ENCODE measurements at places on chromosomes 4 and X.
A peak's percentile ranks its signal among the peaks of the same experiment; 100 is the strongest.

DNA sequence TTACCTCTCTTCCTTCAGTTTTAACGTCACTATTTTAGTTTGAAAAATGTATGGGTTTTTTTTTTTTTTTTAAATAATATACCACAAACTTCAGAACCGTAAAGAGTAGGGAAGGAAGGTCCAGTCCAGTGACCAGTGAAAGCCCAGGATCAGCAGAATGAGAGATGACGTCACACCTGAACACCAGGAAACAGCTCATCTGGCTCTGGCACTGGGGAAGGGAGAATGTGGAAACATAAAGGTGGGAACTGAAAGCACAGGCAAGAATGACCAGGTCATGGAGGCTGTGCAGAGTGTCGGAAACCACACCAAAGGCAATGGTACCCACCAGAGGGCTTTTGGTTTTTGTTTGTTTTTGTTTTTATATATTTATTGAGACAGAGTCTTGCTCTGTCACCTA lies 141.2 kb downstream of the DHX15 start:
- no peak for DNase-seq

DNA sequence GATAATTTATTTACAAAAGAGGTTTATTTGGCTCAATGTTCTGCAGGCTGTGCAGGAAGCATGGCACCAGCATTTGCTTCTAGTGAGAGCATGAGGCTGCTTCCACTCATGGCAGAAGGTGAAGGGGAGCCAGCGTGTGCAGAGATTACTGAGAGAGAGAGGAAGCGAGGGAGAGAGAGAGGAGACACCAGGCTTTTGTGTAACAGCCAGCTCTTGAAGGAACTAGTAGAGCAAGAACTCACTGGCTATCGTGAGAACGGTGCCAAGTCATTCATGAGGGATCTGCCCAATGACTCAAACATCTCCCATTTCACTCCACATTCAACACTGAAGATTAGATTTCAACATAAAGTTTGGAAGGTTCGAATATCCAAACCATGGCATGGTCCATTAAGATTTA lies 12.7 kb downstream of the GUCY1A1 start:
- DNase-seq: no peak

- DNase-seq: no peak
Measured at GRCh38 chr4:150127757-150128156, 49.5 kb downstream of the DCLK2 start.

- DNase-seq: no peak
Measured at GRCh38 chr4:901192-901910, 30.8 kb downstream of the GAK start.

GRCh38 chr4:21801661-21802385 lies 146.7 kb downstream of the KCNIP4 start:
- DNase-seq: no peak

DNA sequence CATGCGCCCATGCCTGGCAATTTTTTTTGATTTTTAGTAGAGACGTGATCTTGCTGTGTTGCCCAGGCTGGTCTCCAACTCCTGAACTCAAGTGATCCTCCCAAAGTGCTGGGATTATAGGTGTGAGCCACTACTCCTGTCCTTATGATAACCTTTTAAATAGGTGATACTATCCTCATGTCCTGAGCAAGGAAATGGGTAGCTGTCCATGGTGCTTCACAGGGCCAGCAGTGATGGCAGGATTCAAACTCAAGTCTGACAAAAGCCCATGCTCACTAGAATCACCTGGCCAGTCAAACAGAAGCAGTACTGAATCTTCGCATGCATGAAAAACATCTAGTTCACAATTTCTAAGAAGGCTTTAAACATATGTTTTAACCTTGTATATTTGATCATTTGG lies 235.1 kb downstream of the NR3C2 start:
- DNase-seq: no peak

- DNase-seq: no peak
Measured at GRCh38 chr4:99856166-99856565, 38.1 kb downstream of the LAMTOR3 start.

GRCh38 chr4:100022792-100023222 lies 72.7 kb upstream of the H2AZ1 start:
- DNase-seq: no peak

- DNase-seq: no peak
Measured at GRCh38 chr4:107624024-107624423, 96.0 kb downstream of the PAPSS1 start.

GRCh38 chr4:7910263-7910896 lies 29.3 kb downstream of the AFAP1 start:
- no peak for DNase-seq

- DNase-seq: no peak
Measured at GRCh38 chrX:53251307-53251706, 26.3 kb upstream of the KDM5C start.

- DNase-seq: no peak
Measured at GRCh38 chr4:102819588-102820365, 7.6 kb downstream of the UBE2D3 start.

DNA sequence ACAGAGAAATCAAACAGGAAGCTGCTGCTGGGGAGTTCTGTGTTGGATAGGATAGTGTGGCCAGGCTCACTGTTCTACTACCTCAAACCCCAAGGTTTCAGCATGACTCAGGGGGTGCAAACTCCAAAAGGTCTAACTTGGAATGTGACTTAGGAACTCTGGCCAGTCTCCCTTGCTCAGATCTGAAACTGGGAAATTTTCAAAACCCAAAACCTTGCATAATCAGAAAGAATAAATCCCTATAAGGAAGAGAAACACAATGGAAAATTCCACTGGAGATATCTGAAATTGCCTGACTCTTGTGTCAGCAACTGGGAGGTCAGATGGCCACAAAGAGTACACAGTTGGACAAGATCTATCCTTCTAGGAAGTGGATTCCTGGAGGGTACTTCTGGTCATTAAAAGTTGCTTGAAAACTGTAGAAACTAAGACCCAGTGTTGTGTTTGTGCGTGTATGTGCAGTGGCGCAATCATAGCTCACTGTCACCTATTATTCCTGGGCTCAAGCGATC lies 58.0 kb downstream of the PPEF2 start:
- no peak for DNase-seq

GRCh38 chr4:158964114-158964727 lies 138.7 kb upstream of the RAPGEF2 start:
- no peak for DNase-seq

- DNase-seq: no peak
Measured at GRCh38 chrX:28120072-28120471, 138.8 kb upstream of the DCAF8L1 start.

- no peak for DNase-seq
Measured at GRCh38 chr4:136741468-136741867, 790.8 kb downstream of the PCDH18 start.

- peak; percentile 77 for DNase-seq
Measured at GRCh38 chrX:101417981-101418841, 10.2 kb downstream of the HNRNPH2 start.

DNA sequence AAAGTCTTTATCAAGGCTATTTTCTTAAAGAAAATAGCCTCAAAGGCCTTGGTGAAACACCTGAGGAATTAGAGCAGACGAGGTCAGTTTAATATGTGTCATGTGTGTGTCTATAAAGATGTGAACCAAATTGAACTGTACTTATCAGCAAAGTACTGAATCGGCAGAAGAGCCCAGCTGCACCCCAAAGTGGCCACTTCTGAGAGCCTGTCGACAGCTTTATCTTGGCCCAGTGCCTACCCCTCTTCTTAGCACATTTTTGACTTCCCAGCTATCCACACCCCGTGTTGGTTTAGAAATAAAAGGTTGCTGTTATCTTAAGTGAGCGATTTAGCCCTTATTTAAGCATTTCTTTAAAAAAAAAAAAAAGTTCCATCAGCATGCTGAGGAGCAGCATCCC lies 329.7 kb downstream of the FBXW7 start:
- no peak for DNase-seq

GRCh38 chrX:133674726-133675470 lies 259.6 kb upstream of the GPC4 start:
- no peak for DNase-seq

GRCh38 chrX:40090050-40090804 lies 7.5 kb downstream of the BCOR start:
- no peak for DNase-seq

GRCh38 chrX:8033175-8033574 lies 106.0 kb upstream of the PNPLA4 start:
- DNase-seq: no peak

DNA sequence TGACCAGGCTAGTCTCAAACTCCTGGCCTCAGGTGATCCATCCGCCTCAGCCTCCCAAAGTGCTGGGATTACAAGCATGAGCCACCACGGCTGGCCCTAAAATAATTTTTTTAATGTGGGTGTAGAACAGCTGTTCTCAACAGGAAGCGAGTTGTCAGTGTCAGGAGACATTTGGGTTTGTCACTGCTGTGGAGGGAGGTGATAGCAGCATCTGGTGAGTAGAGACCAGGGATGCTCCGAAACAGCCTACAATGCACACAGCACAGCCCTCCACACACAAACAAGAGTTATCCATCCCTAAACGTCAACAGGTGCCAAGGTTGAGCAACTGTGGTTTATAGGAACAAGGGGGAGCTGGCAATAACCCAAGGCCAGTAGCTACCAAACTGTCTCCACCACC lies 243.4 kb upstream of the STS start:
- no peak for DNase-seq

DNA sequence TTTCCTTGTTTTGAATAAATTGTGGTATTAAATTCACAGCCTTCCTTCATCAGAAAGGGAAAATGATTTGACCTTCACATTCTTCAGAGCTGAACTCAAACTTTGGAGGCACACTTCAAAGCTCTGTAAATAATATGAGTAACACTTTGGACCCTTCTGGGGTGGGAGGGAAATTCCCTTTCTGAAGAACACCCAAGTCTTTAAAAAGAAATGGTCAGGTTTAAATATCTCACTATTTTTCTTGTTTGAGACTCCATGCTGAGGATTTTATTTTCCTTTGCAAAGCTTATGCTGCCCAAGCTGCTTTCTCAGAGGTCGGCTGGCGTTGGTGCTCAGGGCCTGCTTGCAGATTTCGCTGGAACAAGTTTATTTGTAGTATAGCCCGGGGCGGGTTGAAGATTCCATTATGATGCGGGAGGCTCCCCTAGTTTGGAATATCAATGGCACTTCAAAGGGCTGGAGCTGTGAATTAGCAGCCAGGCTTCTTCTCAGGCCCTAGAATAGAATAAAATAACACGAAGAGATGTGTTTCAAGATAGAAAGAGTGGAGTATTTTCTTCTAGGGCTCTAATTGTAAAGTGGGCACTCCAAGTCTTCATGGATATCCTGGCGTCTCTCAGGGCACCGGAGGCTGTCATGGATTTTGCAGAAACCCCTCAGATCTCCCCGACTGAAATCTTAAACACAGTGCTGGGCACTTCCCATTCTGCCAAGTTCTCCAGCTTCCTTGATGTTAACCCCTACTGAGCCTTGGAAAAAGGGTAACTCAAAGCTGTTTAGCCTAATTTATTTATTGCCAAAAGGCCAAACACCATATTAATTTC lies 315.6 kb downstream of the GPAT3 start:
- no peak for DNase-seq

- DNase-seq: no peak
Measured at GRCh38 chrX:111443946-111444345, 32.0 kb upstream of the DCX start.

GRCh38 chr4:120156120-120156718 lies 89.6 kb upstream of the MAD2L1 start:
- no peak for DNase-seq

GRCh38 chr4:172601195-172601594 lies 567.4 kb upstream of the GALNT7 start:
- DNase-seq: no peak

GRCh38 chr4:108203377-108203776 lies 34.6 kb upstream of the LEF1 start:
- DNase-seq: no peak

DNA sequence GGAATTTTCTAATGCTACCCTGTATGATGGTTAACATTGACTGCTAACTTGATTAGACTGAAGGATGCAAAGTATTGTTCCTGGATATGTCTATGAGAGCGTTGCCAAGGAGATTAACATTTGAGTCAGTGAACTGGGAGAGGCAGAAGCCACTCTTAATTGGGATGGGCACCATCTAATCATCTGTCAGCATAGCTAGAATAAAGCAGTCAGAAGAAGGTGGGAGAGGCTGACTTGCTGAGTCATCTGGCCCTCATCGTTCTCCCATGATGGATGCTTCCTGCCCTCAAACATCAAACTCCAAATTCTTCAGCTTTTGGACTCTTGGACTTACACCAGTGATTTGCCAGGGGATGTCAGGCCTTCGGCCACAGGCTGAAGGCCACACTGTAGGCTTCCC lies 878.5 kb downstream of the PCDH7 start:
- DNase-seq: no peak

DNA sequence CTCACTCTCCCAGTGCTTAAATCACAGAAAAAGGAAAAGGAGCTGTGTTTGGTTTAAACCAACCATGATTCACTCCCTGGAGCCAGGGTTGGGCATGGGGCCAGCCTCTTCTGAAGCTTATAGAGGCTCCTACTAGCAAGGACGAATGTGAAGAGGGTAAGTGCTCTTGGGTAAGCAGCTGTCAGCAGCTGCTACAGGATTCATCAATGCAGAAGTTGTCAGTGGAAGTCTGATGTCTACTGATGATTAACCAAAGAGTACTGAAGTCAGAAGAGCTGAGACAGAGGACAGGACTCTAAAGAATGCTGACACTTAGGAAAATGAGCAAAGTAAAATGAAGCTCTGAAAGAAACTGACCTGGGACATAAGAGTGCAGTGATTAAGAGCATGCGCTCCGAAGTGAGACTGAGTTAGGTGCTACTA lies 32.7 kb upstream of the JADE1 start:
- DNase-seq: no peak

- DNase-seq: no peak
Measured at GRCh38 chr4:125397226-125397625, 82.5 kb downstream of the FAT4 start.

DNA sequence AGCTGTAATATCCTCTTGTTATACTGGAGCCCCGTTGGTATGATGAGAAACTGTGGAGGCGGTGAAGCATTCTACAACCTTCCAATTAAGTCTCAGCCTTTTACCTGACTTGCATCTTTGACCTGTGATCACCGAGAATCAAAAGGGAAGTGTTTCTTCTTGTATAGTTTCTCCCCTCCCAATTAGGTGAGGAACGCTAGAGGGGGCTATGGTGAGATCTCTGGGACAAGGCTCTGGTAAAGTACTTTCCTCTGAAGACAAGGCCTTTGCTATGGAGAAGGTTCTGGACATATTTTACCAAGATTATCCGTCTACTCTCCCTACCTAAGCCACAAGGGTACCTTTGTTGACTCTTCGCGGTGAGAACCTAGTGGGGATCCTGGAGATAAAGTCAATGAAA lies 111.3 kb downstream of the CBLL2 start:
- no peak for DNase-seq

Data from glutamatergic neuron (in vitro differentiated cells).